Activated CD4-positive, alpha-beta T cell treated with anti-CD3 and anti-CD28 coated beads for 36 hours (primary cell): ENCODE measurements at places on chromosomes 16 and 17. TPM values are rescaled to one million over a fixed set of nuclear protein-coding genes. Genes with fewer than 3 reads are reported as not detected.
A peak's percentile ranks its signal among the peaks of the same experiment; 100 is the strongest.

- H3K4me1 ChIP-seq, result peaks cover 8% of the 10 kb centered on the region
- no peaks in the 10 kb centered on the region for H3K27me3 ChIP-seq
Measured at GRCh38 chr17:65852911-65853310, 291.5 kb upstream of the AXIN2 start.

Gene JPT1
- 234 TPM for total RNA-seq

DNA sequence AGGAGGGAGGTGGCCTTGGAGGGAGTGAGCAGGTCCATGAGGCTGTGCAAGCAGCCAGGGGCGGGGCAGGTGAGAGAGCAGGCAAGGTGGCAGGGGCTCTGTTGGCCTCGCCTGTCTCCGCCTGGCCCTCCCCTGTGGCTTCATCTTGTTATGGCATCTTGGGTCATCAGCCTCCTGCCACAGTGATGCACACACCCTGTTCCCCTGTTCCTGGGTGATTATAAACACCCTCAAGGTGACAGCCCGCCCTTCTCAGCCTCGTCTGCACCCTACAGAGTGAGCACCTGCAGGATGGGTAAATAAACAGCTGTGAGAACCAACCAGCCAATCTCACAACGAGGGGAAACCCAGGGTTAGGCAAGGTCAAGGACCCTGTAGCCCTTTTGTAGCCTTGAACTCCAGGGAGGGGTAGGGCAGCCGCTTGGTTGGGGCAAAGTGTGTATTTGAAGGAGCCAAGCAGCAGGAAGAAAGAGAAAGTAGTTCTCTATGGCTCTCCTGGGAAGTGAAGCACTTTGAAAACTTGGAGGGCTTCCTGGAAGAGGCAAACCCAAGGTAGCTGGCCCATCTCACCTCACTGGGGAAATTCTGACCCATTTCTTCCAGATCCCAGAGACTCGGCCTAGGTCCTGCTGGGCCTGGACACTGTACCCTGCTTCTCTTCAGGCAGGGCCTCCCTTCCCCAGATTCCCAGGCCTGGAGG lies 60.6 kb downstream of the NT5M start:
- no peaks in the 10 kb centered on the region for H3K4me1 ChIP-seq
- DNase-seq, result no peak
- H3K36me3 ChIP-seq, result no peaks in the 10 kb centered on the region

Gene KRTAP4-6
- total RNA-seq, result not detected

- H3K4me1 ChIP-seq, result peaks cover 41% of the 10 kb centered on the region
- no peaks in the 10 kb centered on the region for H3K27me3 ChIP-seq
- DNase-seq, result peak; percentile 47
Measured at GRCh38 chr17:47188271-47188875, 722 bp downstream of the CDC27 start.

- no peak overlapping the region for H3K27ac ChIP-seq
- no peak for DNase-seq
- H3K36me3 ChIP-seq, result no peaks in the 10 kb centered on the region
- H3K4me3 ChIP-seq, result no peak overlapping the region
- peaks cover 16% of the 10 kb centered on the region for H3K4me1 ChIP-seq
- H3K27me3 ChIP-seq, result peaks cover 11% of the 10 kb centered on the region
Measured at GRCh38 chr16:68707340-68708152, 29.5 kb upstream of the CDH1 start.

Gene PARD6A
- total RNA-seq, result 7.8 TPM

- no peaks in the 10 kb centered on the region for H3K27me3 ChIP-seq
- H3K36me3 ChIP-seq, result peaks cover 36% of the 10 kb centered on the region
- DNase-seq, result no peak
- peaks cover 72% of the 10 kb centered on the region for H3K4me1 ChIP-seq
- H3K4me3 ChIP-seq, result peak overlapping the region; percentile 60
Measured at GRCh38 chr17:65028545-65028843, 28.0 kb downstream of the GNA13 start.

DNA sequence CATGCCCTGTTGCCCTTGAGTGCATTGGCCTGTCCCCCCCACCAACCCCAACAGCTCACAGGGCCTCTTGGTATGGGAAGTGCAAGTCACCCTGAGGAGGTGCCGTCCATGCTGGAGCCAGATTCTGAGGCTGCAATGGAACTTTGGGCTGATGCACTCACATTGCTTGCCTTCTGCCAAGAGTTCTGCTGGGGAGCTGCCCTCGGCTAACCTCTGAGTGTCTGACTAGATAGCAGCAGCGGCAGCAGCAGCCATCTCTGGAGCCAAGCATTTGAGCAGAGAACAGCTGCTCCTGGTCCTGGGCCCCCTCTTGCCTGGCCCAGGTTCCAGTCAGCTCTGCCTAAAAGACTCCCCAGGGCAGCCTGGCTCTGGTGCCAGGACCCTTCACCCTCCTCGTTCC lies 61.5 kb downstream of the GNAO1 start:
- DNase-seq, result no peak
- no peak overlapping the region for H3K27ac ChIP-seq
- no peaks in the 10 kb centered on the region for H3K36me3 ChIP-seq
- H3K4me1 ChIP-seq, result no peaks in the 10 kb centered on the region
- no peak overlapping the region for H3K4me3 ChIP-seq

DNA sequence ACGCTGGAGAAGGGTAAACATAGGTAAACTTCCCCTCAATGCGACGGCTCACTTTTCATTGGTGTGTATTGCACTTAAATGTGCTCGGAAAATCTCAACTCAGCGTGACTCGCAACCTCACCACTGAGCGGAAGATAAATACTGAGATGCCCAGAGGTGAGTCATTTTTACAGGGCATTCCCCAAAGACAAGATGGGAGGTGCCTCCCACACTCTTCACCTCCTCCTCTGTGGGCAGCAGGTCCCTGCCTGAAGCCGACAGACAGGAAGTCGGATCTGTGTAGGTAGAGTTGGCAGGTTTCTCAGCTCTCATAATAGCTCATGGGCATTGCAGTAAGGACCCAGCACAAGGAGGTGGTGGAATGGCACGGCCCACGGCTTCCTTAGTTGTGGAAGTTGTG lies 274.6 kb upstream of the HSBP1 start:
- H3K27ac ChIP-seq, result no peak overlapping the region
- peaks cover 2% of the 10 kb centered on the region for H3K27me3 ChIP-seq
- no peaks in the 10 kb centered on the region for H3K4me1 ChIP-seq
- DNase-seq, result peak; percentile 12
- no peaks in the 10 kb centered on the region for H3K36me3 ChIP-seq
- H3K4me3 ChIP-seq, result no peak overlapping the region

DNA sequence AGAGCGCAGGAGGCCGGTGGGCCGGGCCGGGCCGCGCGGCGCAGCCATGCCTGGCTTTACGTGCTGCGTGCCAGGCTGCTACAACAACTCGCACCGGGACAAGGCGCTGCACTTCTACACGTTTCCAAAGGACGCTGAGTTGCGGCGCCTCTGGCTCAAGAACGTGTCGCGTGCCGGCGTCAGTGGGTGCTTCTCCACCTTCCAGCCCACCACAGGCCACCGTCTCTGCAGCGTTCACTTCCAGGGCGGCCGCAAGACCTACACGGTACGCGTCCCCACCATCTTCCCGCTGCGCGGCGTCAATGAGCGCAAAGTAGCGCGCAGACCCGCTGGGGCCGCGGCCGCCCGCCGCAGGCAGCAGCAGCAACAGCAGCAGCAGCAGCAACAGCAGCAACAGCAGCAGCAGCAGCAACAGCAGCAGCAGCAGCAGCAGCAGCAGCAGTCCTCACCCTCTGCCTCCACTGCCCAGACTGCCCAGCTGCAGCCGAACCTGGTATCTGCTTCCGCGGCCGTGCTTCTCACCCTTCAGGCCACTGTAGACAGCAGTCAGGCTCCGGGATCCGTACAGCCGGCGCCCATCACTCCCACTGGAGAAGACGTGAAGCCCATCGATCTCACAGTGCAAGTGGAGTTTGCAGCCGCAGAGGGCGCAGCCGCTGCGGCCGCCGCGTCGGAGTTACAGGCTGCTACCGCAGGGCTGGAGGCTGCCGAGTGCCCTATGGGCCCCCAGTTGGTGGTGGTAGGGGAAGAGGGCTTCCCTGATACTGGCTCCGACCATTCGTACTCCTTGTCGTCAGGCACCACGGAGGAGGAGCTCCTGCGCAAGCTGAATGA lies 606 bp downstream of the THAP11 start:
- H3K27me3 ChIP-seq, result no peaks in the 10 kb centered on the region
- peak; percentile 77 for DNase-seq
- H3K27ac ChIP-seq, result peak overlapping the region; percentile 93
- H3K36me3 ChIP-seq, result peaks cover 17% of the 10 kb centered on the region

DNA sequence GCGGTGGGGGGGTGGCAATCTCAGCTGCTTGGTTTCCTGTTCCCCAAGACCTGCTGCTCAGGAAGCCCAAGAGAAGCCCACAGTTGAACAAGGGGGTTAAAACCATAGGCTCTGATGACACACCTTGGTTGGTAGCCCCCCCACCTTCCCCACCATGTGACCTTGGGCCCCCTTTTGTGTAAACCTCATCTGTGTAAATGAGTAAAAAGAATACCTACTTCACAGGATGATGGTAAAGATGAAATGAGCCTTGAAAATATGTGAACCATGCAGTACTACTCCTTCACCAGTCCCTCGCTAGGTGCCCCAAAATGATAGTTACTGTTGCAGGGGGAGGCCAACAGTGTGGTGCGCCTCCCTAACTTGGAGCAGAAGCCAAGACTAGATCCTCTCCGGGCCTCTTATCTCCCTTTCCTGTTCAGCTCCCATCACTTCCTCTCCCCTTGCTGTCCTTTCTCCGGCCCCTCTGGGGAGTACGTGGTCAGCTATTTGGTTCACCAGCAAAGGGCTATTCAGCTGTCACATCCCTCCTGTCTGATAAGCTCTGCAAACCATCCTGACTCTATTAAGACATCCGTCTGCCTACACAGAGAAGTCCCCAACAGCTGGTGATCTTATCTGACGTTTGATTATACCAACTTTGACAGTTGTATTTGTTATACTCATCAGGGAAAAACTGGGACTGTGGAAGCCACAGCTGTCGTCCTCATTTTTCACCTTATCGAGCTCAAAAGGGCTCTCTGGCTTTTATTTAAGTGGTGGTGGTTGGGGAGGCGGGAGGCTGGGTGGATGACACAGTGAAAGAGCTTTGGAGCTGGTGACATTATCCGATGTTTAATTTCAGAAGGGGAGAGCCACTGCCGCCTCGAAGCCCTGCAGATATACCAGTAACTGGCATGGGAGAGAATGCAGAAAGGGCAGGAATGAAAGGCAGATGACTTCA lies 19.9 kb downstream of the DCAKD start:
- H3K27me3 ChIP-seq, result no peaks in the 10 kb centered on the region
- DNase-seq, result no peak
- H3K36me3 ChIP-seq, result peaks cover 41% of the 10 kb centered on the region
- H3K4me3 ChIP-seq, result no peak overlapping the region
- H3K27ac ChIP-seq, result no peak overlapping the region

- peaks cover 4% of the 10 kb centered on the region for H3K4me1 ChIP-seq
- no peak overlapping the region for H3K4me3 ChIP-seq
- no peaks in the 10 kb centered on the region for H3K27me3 ChIP-seq
Measured at GRCh38 chr16:88403794-88404581, 21.2 kb downstream of the ZNF469 start.

Gene BCL6B
- total RNA-seq, result 0.27 TPM

DNA sequence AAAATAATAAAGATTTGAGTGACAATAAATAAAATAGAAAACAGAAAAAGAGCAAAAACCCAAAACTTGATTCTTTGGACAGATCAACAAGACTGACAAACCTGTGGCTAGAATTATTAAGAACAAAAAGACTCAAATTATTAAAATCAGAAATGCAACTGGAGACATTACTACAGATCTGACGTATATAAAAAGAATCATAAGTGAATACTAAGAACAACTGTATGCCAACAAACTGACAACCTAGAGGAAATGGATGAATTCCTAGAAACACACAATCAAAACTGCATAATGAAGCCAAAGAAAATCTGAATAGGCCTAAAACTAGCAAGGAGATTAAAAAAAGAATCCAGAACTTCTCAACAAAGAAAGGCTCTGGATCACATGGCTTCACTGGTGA lies 47.4 kb downstream of the NETO2 start:
- H3K27ac ChIP-seq, result peak overlapping the region; percentile 17
- no peak for DNase-seq
- H3K27me3 ChIP-seq, result peaks cover 3% of the 10 kb centered on the region
- H3K4me3 ChIP-seq, result no peak overlapping the region
- peaks cover 8% of the 10 kb centered on the region for H3K4me1 ChIP-seq

- no peak overlapping the region for H3K27ac ChIP-seq
- H3K4me3 ChIP-seq, result no peak overlapping the region
- peaks cover 12% of the 10 kb centered on the region for H3K36me3 ChIP-seq
- no peak for DNase-seq
Measured at GRCh38 chr16:69928856-69929400, 22.2 kb upstream of the CLEC18A start.

- no peaks in the 10 kb centered on the region for H3K27me3 ChIP-seq
- H3K36me3 ChIP-seq, result no peaks in the 10 kb centered on the region
- no peak overlapping the region for H3K27ac ChIP-seq
- no peak for DNase-seq
Measured at GRCh38 chr16:76741623-76742022, 449.4 kb upstream of the MON1B start.

Gene BEAN1
- total RNA-seq, result not detected

Gene SNX20
- 48.9 TPM for total RNA-seq

GRCh38 chr17:39650121-39650579 lies 13.2 kb downstream of the STARD3 start:
- no peaks in the 10 kb centered on the region for H3K27me3 ChIP-seq
- H3K36me3 ChIP-seq, result no peaks in the 10 kb centered on the region
- no peak overlapping the region for H3K4me3 ChIP-seq
- peaks cover 30% of the 10 kb centered on the region for H3K4me1 ChIP-seq
- H3K27ac ChIP-seq, result peak overlapping the region; percentile 61

DNA sequence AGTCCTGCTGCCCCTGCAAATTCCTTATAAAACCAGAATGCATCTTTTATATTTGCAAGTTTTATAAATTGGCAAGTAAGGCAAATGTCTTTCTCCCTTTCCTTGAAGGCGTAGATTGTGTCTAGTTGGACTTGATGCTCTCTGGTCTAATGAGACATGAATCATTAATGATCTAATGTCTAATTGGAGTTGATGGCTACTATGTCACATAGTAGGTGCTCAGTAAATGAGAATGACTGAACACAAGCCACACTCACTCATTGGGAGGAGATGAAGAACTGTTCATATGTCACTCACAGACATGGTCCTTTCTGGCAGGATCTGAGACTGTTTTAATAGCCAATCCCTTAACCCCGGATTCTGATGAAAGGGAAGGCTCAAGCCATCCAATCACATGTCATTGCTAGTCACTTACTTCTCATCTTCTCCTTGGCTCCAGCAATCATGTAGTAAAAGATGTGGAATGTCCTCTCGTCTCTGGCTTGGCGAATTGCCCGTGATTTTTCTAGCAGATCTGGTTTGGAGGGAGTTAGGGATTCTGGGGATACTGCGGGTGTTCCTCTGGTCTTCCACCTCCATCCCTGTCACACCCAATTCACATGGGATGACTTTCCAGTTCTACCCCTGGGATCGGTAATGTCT lies 81.0 kb downstream of the MYH11 start:
- DNase-seq, result no peak
- no peaks in the 10 kb centered on the region for H3K27me3 ChIP-seq
- H3K4me3 ChIP-seq, result no peak overlapping the region
- H3K36me3 ChIP-seq, result no peaks in the 10 kb centered on the region

Gene ADAD2
- 0.16 TPM for total RNA-seq

- DNase-seq, result no peak
- H3K4me1 ChIP-seq, result peaks cover 13% of the 10 kb centered on the region
- H3K36me3 ChIP-seq, result no peaks in the 10 kb centered on the region
- H3K27me3 ChIP-seq, result peaks cover 1% of the 10 kb centered on the region
- no peak overlapping the region for H3K4me3 ChIP-seq
- no peak overlapping the region for H3K27ac ChIP-seq
Measured at GRCh38 chr17:2563061-2563460, 30.4 kb upstream of the PAFAH1B1 start.
